ENCODE measurements at places on chromosomes 1 and 21.

GRCh38 chr1:242212401-242212800 is 213.5 kb upstream of the MAP1LC3C start:
- no peak for DNase-seq

- no peak for DNase-seq
Measured at GRCh38 chr1:230708631-230709580, 5.0 kb downstream of the AGT start.

DNA sequence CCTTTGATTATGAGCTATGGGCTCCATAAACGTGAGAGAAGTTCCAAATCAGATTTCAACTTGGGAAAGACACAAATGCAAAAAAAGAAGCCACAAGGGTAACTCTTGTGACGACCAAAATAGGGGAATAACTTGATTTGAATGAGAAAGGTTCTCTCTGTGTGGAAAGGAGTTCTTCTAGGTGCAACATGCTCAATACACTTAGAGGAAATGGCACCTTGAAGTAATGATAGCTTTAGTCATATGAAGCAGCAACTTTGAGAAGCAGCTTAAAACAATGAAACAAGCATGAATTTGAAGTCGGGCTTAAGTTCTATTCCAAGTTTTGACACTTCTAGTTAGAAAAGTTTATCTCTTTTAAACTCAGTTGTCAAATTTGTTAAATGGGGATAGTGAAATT is 21.8 kb upstream of the RGS1 start:
- no peak for DNase-seq

DNA sequence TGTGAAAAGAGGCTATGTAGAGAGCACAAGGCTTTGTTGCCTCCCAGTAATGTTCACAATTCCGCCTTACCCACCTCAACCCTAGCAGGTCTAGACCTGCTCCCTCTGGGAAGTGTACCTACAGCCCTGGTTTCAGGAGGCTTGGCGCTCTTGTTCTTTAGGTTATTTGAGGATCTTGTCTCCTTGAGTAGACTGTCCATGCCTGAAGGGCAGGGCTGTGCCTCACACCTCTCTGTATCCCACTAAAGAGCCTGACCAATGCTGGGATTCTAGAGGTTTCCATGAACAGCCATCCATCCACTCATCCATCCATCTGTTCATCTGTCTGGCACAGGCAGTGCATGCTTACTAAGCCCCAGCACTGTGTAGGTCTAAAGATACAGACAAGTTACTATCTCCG is 1.0 kb downstream of the RAB7B start:
- no peak for DNase-seq

DNA sequence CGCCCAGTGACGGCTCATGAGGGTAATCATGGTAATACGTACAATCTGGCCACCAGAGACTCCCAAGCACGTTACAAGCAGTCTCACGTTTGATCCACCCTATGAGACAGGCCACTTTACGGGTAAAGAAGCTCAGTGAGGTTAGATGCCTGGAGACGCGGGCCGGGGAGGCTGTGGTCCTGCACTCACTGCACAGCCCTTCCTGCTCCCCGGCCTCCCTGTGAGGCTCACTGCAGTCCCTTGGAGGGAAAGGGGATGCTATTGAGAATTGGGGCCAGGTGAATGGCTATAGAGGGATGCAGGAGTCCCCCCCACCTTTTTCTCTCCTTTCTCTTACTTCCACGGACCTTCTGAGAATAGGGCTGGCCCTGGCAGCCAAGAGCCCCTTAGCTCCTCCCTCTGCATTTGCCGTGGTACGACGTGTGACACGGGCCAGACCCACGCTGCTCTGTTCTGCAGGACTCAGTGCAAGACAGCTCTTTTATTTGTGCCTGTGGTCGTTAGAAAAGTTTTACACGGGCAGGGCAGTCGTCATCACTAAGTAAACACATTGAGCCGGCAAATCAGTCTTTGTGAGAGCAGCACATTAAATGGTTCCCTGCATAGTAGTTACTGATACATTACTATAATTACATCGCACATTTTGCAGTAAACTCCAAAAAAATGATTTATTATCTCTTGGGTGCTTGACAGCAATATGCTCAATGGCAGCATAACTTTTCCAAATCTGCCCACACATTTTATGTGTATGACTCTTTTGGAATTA is 18.8 kb downstream of the KIF26B start:
- DNase-seq = no peak

DNA sequence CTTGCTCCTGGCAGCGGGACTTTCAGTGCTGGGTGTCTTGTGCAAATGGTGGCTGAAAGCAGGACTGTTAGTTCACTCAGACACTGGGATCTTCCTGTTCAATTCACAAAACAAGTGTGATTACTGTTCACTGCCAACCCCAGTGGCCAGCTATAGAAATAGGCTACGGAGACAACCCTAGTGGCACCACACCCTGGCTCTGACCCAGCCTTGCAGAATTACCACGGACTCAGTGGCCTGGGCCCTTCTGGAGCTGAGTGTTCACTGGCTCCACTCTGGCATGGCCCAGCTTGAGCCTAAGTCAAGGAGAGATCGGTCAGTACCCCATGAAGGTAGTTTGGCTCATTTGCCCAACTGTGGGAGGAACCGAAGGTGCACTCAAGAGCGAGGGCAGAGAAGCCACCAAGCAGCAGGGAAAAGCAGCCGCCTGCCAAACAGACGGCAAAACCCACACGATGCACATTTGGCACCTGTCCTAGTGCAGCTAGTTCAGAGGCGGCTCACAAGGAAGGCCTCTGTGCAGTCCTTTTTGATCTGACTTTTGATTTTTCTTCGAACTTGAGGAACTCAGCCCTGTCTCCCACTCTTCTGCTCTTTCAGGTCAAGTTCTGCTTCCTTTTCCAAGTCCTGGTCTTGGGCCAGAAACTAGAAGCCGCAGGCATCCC is 5.9 kb downstream of the KIAA2013 start:
- no peak for DNase-seq

- DNase-seq = no peak
Measured at GRCh38 chr1:184485751-184486723, 99.2 kb downstream of the C1orf21 start.

DNA sequence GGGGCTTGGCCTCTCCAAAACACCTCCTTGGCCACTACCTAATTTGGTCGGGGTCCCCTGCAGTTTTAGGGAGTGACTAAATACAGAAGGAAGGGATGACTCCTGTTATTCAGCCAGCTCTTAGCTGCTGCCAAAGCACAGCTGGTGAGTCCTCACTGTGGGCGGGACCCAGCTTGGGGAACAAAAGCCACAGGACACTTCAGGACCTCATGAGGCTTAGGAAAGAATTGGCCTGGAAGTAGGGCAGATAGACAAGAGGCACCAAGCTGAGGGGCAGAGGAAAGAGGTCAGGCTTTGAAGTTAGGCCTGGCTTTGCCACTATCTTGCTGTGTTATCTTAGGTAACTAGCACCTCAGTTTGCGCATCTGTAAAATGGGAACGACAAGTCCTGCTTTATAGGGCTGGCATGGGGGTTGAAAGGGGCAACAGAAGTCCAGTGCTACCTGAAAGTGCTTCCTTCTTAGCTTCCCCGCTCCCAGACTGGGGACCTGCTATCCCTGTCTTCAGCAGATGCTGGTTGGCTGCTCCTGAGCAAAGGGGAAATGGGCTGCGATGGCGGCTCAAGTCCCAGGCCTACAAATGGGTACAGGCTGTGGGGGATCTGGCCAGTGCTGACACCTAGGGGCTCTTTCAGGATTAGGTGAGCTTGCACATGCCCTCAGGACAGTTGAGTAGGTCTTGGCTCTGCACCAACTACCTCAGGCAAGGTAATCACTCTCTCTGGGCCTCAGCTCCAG is 15.7 kb downstream of the IFI6 start:
- no peak for DNase-seq

GRCh38 chr1:223419115-223419514 is 25.9 kb downstream of the CCDC185 start:
- DNase-seq = no peak

- DNase-seq = no peak
Measured at GRCh38 chr1:36442337-36442736, 7.9 kb downstream of the OSCP1 start.

All from AG09309 (cell line).